ENCODE measurements at places on chromosomes 7 and 10.
A peak's percentile ranks its signal among the peaks of the same experiment; 100 is the strongest.

GRCh38 chr10:24569828-24570657, 153.6 kb downstream of the ARHGAP21 start:
- DNase-seq: no peak

DNA sequence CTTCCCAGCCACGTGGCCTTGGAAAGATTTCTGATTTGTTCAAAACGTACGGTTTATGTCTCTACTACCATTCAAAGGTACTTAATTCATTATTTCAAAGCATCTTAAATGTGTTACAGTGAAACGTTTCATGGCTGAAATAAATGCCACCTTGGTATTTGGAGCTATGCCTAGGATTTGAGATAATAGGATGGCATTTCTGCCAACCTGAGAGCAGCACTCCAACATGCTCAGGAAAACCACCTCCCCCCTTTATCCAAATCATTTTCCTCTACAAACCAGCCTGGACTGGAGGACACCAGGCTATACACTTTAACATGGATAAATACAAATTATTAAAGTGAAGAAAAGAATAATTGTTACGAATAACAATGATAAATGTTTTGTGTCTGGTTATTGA, 260.9 kb downstream of the ZMYND11 start:
- DNase-seq: no peak

- DNase-seq: no peak
Observed at GRCh38 chr7:155571581-155572345, 25.4 kb upstream of the CNPY1 start.

DNA sequence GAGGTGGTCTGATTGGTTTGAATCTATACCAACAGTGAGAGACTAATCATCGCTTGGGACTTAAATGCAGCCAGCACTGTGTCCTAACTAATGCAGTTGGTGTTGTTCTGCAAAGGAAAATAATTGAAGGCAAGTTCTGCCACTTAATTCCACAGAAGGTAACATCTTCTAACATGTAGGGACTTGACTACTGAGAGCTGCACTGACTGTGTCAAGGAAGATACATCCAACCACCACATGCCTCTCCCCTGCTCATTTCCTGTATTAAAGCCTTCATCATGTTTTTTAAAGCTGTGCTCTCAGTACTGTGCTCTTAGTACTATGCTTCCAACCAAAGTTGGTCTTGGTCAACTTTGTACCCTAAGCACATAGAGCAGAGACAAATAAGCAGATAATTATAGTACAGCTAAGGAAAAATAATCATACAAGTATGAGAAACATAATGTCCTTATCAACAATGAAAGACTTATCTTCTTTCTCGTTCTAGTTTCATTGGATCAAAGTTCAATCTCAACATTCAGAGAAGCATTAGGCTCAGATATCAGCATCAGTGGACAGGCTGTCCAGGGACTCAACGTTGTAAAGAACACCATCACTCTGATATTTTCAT, 2.8 kb upstream of the CYP3A4 start:
- no peak for DNase-seq

GRCh38 chr7:55548295-55548731, 24.0 kb downstream of the VOPP1 start:
- DNase-seq: no peak

DNA sequence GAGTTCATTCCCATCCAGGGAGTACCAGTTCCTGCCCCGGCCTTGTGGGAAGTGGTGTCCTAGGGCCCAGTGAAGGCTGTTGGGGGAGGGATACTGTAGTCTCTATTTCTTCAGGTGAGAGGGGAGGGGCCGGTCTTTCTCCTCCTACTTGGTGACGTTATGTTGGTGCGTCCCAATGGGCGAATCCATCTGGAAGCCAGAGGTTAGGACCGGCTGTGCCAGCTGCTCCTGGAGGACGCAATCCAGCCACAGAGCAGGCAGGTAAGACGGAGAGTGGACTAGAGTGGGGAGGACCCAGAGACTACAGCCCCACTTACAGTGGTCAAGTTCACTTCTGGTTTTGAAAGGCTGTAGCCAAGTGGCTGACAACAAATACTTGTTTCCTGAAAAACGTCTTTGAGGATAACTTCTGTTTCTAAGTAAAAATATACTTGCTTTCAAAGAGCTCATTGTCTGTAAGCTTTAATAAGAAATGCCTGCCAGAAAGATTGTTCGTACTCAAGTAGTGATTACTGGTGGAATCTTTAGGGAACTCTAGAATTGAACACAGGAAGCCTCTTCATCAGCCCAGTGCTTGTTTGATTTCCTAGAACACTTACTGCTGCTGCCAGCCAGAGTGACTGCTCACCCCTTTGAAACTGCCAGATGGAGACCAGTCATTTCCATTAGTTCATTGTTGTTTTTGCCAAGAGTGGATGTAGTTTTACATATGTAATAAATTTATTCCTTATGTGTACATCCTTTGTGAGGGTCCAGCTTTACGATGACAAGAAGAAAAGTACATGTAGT, 25.4 kb downstream of the RBM33 start:
- peak; percentile 74 for DNase-seq

- no peak for DNase-seq
Observed at GRCh38 chr7:77359599-77359998, 56.5 kb downstream of the GSAP start.

- peak; percentile 73 for DNase-seq
Observed at GRCh38 chr10:93080350-93081046, 6.8 kb downstream of the CYP26A1 start.

DNA sequence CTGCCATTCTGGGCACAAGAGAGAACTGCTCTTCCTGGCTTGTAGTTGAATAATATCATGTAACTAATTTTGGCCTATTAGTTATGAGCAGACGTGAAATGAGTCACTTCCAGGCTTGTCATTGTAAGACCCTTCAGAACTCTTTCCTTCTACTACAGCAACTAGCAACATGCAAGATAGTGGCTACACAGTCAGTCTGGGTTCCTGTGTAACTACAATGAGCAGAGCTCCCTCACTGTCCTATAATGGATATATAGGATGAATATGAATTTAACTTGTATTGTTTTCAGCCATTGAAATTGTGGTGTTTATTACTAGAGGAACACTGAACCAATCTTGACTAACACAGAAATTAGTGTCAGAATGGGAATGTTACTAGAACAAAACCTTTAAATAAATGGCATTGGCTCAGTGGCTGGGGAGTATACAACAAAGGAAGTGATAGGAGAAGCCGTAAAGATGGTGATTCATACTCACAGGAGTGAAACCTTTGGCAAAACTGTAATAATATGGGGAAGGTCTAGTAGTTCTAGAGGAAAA, 2.9 kb upstream of the MTPN start:
- peak; percentile 57 for DNase-seq

- no peak for DNase-seq
Observed at GRCh38 chr10:119933179-119933578, 40.6 kb downstream of the SEC23IP start.

- DNase-seq: peak; percentile 87
Observed at GRCh38 chr10:598415-599170, 90.9 kb downstream of the DIP2C start.

GRCh38 chr10:123512901-123513775, 153.0 kb upstream of the GPR26 start:
- no peak for DNase-seq

DNA sequence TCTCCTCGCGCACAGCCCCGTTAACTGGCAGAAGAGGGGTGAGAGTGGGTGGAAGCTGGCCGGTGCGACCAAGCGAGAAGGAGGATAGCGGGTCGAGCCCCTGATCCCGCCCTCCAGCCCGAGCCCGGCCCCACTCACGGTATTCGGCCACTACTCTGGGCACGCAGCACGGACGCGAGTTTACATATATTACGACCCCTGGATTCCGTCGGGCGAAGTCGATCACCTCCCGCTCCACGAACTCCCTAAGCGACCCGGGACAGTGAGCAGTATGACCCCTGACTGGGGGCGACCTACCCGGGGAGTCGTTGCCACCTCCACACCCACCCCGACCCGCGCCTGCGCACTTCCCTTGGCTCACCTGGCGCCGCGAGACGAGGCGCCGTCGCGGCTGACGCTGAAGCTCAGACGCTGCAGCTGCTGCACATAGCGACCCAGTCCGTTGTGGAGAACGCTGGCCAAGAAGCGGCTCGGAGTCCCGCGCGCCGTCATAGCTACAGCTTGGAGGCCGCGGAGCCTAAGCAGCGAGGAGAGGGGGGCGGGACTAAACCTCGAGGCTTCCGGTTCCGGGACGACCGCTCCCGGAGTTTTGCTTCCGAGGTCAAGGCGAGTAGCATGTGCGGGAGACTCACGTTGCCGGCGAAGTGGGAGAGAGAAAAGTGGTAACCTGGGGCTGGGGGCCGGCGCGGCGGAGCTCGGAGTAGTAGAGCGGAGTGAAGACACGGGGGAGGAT, at the start of the genes MRPL43 and TWNK:
Gene MRPL43, minus strand, starts transcription at position 546 of the 733 bp plus-strand sequence. Its CDS starts 54 bp downstream, at position 492.
Gene TWNK, plus strand, starts transcription at position 592 of the 733 bp plus-strand sequence. CDS start 668 bp downstream, outside the sequence.
- DNase-seq: peak; percentile 91

DNA sequence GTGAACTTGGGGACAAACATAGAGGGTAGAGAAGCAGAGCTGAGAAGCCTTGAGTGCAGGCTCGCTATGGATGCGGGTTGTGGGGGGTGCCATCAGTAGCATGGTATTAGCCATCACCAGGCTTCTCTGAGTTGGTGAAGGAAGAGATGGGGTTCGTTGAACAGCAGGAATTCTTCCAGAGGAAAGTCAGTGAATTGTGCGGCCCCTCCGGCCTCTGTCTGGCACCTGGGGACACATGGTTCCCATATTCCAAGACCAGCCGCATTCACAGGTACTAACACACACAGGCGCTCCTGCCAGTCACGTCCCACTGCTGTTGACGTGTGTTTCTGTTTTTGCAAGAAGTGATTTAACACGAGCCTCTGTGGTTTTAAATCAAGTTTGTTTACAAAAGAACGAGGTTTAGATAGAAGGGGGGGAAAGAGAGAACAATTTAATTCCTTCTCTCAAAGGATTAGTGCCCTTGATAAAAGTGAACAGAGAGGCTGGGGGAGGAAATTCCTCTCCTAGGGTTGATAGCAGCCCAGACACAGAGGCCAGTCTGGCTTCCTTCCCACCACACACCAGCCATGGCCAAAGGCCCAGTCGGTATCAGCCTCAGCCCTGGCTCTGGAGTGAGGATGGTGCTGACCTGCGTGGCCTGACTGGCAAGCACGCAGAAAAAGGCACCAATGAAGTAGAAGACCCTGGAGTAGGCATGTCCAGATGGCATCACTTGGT, 252.6 kb upstream of the IGFBP3 start:
- peak; percentile 17 for DNase-seq

- DNase-seq: no peak
Observed at GRCh38 chr7:150731916-150732315, 5.3 kb upstream of the GIMAP5 start.

DNA sequence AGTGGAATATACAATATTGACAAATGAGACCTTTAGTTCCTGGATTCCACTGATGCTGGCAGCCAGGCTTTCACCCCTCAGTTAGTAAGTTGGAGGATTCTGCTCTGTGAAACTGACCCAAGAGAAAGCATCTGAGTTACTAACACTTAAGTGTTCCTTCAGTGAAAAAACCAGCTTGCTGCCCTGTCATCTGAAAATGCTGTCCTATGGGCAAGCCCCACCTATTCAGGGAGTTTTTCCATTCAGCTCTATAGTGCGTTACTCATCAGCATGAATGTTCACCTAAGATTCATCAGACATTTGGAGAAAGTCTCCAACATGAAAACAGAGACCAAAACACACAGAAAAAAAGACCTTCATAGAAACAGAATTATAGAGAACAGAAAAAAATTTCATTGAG, 37.9 kb downstream of the PRPF18 start:
- no peak for DNase-seq

GRCh38 chr7:47550788-47551470, 31.0 kb downstream of the TNS3 start:
- DNase-seq: no peak

GRCh38 chr10:117320050-117320665, 55.1 kb downstream of the PDZD8 start:
- peak; percentile 38 for DNase-seq

Measured in foreskin fibroblast (primary cell).